ENCODE measurements at places on chromosomes 12 and 14.

DNA sequence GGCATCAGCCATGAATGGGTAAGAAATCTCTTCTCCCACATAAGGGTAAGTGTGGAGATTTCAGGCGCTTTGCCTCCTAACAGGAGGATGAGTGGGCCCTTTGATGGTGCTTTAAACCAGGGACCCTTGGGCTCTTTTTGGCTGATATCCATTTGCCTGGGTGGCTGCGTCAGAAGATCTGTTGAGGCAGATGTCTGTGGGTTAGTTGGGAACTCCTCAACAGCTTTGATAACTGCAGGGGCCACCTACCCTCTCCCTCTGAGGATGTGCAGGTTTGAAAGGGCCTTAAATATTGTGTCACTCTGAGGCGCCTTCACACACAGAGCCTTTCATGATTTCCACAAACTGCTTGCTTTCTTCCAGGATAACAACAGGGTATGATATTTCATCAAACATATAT, 210.7 kb downstream of the PPM1H start:
- no peak for DNase-seq

DNA sequence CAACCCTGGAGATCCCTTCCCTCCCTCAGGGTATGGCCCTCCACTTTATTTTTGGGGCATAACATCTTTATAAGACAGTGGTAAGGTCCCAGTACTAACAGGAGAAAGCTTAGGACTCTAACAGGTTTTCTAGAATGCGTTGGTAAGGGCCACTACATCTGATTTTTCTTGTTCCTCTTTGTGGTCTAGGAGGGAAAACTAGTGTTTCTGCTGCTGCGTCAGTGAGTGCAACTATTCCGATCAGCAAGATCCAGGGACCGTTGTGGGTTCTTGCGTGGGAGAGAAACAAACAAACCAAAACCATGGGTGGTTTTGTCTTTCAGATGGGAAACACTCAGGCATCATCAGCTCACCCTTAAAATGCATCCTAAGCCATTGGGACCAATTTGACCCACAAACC, 123.6 kb upstream of the SLC16A7 start:
- DNase-seq, result no peak

GRCh38 chr12:34021071-34021470, 1.2 kb upstream of the ALG10 start:
- DNase-seq, result no peak

GRCh38 chr14:87745507-87746118, 247.4 kb downstream of the GALC start:
- DNase-seq, result no peak

- DNase-seq, result no peak
These were observed 167.6 kb downstream of the ESR2 start for GRCh38 chr14:64126548-64126947.

- no peak for DNase-seq
These were observed 6.1 kb downstream of the CFAP73 start for GRCh38 chr12:113155646-113156045.

GRCh38 chr14:75307700-75308379, 29.2 kb downstream of the FOS start:
- peak; percentile 63 for DNase-seq

DNA sequence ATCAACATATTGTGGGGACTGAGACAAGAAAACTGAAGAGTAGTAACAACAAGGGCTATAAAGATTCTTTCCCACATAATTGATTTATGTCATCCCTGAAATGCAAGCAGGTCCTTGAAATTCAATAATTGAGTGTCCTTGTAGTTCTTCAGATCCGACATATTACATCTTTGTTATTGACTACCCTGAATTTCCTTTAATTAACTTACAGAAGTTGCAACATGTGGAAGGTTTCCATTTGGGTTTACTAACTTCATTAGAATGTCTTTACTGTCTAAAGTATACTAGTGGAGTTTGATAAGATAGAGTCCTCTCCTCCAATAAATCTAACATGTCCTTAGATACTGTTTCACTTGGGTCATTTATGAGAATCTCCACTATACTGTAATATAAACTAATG, 951.8 kb downstream of the SLC6A15 start:
- DNase-seq, result no peak

- DNase-seq, result no peak
These were observed 40.3 kb downstream of the NOPCHAP1 start for GRCh38 chr12:105026411-105026810.

GRCh38 chr12:86249851-86250250, 6.3 kb downstream of the MGAT4C start:
- no peak for DNase-seq

DNA sequence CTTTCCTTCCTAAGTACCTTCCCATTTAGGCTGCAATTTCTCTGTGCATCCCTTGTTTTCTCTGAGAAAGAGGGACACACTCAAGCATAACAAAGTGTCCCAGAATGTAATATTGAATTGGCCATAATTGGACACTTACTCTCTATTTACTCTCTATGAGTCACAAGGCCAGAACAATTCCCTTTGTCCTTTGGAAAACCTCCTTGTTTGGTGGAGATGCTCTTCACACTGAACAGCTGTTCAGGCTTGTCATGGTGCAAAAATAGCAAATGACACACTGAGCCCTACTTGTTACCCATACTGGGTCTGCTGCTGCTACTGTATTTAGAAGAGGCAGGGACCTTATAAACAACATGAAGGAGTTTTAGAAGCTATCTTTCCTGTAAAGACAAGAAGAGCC, 1590.5 kb upstream of the TMEM132C start:
- no peak for DNase-seq

GRCh38 chr14:31059152-31059924, 33.2 kb upstream of the STRN3 start:
- DNase-seq, result peak; percentile 16

GRCh38 chr12:90972226-90972625, 17.2 kb upstream of the CCER1 start:
- DNase-seq, result no peak

- DNase-seq, result no peak
These were observed 10.5 kb upstream of the NUAK1 start for GRCh38 chr12:106149096-106149784.

- DNase-seq, result no peak
These were observed 314.8 kb upstream of the TBX3 start for GRCh38 chr12:114998750-114999128.

DNA sequence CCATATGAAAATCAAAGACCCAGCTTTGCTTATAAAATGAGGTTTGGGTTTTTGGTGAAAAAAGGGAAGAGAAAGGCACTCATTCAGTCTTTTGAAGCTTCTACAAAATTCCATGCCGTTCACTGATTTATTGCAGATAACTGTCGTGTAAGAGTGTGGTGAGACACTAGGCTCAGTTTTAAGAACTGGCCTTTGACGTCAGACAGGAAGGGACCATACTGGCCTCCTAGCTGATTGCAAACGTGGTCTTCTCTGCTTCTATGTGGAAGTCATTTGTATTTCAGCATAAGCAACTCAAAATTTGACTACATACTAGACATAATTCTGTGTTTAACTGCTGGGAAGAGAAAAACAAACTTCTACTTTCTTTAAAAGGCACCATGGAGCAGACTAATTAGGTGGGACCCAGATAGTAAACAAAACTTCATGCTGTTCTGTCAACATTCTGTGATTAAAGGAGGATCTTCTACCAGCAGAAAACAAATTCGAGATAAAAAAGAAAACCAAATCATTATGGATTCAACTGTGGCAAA, 168.7 kb downstream of the TTC7B start:
- no peak for DNase-seq

DNA sequence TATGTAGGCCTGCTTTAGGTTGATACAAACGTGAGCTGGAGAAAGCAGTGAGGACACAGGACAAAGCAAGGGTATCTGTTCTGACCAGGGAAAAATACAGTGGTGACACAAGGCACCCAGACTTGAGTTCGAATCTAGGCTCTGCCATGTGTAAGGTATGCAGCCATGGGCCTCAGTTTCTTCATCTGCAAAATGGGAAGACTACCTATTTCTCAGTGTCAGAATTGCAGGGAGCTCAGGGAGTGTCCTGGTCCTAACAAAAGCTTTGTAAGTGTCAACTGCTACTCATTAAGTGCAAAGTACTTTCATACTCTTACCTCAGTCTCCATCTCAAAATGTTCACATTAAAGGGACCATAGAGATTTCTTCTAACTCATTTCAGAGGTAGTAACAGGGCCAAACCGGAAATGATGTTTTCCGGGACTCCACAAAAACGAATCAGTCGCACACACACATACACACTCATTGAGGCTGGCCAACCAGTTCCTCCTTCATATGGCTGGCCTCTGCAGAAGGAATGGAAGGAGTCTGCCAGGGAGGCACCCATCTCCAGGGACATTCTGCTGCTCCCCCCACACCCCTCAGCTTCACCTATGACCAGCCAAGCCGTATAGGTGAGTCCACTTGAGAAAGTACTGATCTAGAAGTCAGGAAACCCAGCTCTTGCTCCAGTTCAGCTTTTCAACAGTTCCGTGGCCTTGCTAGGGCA, 7.8 kb downstream of the CTDSP2 start:
- no peak for DNase-seq

DNA sequence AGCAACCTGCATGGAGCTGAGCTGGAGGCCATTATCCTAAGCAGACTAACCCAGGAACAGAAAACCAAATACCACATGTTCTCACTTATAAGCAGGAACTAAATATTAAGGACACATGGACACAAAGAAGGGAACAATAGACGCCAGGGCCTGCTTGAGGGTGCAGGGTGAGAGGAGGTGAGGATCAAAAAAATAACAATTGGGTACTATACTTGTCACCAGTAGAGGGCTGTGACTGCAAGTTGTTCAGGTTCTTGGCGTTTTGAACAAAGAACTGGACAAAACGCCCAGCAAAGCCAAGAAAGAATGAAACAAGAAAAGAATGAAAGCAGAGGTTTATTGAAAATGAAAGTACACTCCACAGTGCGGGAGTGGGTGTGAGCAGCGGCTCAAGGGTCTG, 208.5 kb upstream of the NEDD1 start:
- DNase-seq, result no peak

GRCh38 chr14:52125885-52126284, 57.0 kb upstream of the NID2 start:
- no peak for DNase-seq

DNA sequence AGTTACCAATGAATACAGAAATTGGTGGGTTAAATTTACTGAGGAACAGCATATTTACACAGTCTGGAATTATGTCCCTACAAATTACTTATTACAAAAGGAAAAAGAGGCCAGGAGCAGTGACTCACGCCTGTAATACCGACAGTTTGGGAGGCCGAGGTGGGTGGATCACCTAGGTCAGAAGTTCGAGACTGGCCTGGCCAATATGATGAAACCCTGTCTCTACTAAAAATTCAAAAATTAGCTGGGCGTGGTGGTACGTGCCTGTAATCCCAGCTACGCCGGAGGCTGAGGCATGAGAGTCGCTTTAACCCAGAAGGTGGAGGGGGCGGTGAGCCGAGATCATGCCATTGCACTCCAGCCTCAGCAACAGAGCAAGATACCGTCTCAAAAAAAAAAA, 52.6 kb downstream of the HECTD1 start:
- no peak for DNase-seq

DNA sequence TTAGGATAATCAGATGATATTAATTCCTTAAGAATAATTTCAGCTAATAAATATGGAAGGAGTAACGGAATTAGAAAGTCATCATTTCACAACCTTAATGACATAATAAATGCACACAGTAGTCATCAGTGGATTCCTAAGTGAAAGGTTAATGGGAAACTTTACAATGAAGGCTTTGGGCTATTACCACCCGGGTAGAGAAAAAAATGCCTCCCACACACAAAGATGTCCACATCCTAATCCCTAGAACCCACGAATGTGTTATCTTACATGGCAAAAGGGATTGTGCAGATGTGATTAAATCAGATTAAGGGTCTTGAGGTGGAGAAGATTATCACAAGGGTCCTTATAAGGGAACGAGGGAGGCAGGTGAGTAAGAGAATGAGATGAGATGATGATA, 5.6 kb downstream of the TMED10 start:
- no peak for DNase-seq

DNA sequence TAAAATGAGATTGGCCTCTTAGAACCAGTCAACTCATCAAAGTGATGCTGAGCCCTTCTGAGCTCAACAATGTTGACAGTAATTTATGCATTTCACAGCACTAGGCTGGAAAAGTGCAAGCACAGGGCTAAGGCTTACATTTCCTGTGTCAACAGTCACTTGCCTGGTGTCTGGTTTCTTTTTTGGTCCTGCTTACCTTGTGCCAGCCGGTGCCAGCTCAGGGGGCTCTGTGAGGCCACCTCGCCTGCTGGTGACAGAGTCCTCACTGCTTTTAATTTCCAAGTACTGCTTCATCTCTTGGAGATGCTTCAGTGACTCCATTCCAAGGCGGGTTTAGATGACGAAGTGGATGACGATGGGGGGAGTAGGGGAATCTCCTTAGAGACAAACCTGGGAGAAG, 53.1 kb upstream of the KCNA1 start:
- no peak for DNase-seq

DNA sequence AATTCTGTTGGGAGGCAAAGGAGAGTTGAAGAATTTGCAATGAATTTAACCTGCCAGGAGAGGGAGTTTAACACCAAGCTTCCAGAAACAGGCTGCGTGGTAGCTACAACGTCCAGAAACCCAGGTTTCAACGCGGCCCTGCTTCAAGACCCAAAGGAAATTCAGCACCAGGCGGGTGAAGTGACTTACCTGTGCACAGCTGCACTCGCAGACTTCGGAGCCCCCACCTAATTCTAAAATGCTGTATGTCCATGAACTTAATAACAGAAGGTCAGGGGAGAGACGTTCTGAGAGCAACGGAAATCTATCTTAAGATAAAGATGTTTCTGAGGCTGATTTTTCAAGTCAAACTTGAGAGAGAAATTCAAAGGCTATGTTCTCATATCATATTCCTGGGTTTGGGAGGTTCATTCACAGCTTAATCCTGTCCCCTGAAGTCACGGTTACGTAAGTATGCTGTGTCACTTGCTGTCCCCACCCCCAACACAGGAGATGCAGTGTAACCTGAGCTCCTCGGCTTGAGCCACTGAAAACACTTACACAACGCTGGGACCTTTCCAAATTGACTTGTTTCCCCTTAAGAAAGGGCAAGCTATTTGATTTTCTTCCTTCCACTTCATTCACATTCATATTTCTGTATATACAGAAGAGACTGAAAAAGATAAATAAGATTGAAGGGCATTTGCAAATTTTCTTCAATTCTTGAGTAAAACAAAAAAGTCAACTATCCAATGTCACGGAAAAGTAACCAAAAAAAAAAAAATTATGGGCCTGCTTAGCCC, 22.7 kb downstream of the CLIP1 start:
- DNase-seq, result peak; percentile 81

GRCh38 chr14:105195522-105196264, 14.6 kb upstream of the NUDT14 start:
- DNase-seq, result no peak

- DNase-seq, result no peak
These were observed 506 bp upstream of the OR10P1 start for GRCh38 chr12:55636116-55636655.

GRCh38 chr12:64610079-64610659, at the start of gene RASSF3:
Gene RASSF3, plus strand, starts transcription at chr12:64610495. Its CDS starts 138 bp downstream, at chr12:64610633.
- DNase-seq, result no peak

- DNase-seq, result no peak
These were observed 15.2 kb upstream of the LRP1-AS start for GRCh38 chr12:57162553-57163125.

GRCh38 chr12:62256408-62257096, 3.7 kb upstream of the USP15 start:
- DNase-seq, result no peak

- no peak for DNase-seq
These were observed 162.2 kb downstream of the DIO2 start for GRCh38 chr14:80049055-80049454.
